ENCODE measurements at places on chromosomes 3 and 15.
A peak's percentile ranks its signal among the peaks of the same experiment; 100 is the strongest.

- no peak for DNase-seq
Observed at GRCh38 chr3:122200661-122201060, 17.2 kb downstream of the CASR start.

DNA sequence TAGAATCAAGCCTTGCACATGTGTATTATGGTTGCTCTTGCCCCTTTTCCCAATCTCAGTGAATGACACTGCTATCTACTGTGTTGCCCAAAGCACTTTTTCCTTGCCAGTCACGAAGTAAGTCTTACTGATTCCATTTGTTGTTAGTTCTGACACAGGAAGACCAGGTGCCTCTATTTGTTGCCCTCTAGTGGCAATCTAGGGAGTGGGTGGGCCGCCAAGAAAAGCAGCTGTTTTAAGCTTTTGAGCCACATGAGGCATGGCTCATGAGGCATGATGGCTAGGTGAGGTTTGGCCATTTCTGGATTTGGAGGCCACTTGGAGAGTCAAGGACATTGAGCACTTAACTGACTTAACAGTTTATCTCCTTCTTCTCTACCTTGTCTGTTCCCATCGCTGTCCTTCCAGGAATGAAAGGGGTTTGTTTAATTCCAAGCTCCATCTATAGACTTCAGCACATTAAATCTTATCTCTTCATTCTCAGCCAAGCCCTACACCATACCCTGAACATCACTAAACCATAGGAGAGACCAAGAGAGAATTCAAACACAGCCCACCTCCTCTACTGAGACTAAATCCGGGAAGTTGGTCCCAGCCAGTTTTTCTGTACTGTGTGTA lies 103.1 kb downstream of the HCN4 start:
- peak; percentile 36 for DNase-seq

- no peak for DNase-seq
Observed at GRCh38 chr15:74171965-74172541, 1.5 kb upstream of the ISLR start.

DNA sequence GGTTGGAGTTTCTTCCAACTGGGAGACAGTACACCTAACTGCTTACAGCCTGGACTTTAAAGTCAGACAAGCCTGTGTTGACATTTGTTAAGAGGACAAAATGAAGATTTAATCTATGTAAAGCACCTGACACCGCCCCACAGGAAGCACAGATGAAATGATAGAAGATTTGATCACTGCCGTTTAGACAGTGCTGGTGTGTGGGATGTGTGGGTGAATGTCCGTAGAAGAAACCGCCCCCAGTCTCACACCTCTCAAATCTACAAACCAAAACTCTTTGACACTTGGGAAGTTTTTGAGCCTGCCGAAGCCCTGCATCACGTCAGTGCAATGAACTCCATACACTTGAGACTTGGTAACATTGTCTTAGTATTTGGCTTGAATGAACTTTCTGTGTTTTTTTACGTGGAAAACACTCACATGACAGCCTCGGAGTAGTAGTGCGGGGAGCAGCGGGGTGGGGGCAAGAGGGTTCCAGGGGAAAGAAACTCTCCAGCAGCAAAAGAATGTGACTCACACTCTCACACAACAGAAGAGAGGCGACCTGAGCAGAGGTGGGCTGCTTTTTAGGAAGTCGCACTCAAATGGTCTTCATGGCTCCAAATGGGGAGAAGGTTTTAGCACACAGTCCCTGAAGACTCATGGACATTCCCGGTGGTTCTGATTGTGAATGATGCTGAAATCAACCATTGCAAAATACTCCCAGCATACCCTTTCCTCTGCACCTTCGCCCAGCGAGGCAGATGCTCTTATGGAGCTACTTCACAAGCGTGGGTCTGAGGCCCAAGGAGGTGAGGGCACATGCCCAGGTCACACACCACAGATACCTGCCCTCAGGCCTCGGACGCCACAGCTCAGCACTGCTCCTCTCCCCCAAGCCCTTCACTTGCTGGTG lies 79.2 kb downstream of the SRGAP3 start:
- DNase-seq, result no peak

DNA sequence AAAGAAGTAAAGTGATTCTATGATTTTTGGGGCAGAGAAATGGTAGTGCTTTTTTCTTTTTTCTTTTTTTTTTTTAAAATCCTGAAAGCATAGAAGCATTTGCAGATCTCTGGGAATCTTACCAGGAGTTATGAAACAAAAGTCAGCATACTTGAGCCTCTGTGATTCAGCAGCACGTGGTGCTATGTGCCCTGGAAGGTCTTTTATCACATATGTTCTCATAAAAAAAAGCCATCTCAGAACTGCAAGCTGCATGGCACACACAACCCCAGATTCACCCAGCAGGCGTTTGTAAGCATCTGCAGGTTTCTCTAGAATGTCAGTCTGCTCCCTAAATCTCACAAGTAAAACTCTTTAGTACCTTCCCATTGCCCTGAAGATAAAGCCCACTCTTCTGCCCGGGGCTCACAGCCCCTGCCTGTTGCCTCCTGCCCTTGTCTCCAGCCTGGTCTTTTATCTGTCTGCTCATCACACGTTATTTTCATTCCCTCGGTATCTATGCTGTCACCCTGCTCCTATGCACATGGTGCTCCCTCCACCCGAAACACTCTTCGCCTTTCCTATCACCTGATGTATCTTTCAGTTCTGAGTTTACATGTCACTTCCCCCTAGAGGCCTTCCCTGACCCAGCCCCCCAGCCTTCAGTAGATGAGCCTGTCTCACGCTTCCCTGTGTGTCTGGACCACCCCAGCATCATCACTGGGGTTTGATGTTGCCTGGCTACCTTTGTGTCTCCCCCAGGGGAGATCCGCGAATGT lies 72.4 kb downstream of the CHDH start:
- DNase-seq, result no peak

DNA sequence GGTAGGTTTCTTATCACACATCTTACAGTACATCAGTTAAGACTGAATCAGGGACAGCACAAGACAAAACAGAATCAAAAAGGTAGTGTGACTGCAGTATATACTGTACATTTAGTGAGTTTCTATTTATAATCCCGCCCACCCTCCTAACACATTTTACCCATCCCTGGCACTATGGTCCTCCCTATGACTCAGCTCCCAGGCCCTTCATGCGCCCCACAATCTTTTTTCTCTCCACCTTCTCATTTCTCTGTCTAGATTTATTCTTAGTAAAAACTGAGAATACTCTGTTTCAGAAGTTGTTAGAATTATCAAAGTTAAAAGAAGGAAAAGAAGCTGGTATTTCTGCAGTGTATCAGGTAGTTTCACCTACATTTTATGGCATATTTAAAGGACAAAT lies 427.3 kb downstream of the CNTN4 start:
- no peak for DNase-seq

Measured in LoVo (cell line).